ENCODE measurements at places on chromosomes 5 and 9. TPM values are rescaled to one million over a fixed set of nuclear protein-coding genes. Genes with fewer than 3 reads are reported as not detected.

DNA sequence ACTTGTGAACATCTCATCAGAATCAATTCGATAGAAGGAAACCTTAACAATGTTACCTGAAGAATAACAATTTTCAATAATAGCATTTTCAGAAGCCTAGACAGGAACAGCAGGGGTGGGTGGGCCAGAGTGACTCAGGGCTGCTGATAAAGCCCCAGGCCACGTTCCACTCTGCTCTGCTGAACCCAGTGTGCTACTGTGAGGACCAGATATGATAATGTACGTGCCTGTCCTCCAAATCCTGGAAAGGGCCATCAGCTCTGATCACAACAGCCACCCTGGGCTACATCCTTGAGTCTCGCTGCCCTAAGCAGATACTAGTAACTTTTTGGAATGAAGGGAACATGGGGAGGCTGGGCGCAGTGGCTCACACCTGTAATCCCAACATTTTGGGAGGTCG lies 91.3 kb downstream of the PRRT1B start:
- no peak for ATAC-seq

The CATSPER3 gene
- total RNA-seq, result 0.40 TPM

DNA sequence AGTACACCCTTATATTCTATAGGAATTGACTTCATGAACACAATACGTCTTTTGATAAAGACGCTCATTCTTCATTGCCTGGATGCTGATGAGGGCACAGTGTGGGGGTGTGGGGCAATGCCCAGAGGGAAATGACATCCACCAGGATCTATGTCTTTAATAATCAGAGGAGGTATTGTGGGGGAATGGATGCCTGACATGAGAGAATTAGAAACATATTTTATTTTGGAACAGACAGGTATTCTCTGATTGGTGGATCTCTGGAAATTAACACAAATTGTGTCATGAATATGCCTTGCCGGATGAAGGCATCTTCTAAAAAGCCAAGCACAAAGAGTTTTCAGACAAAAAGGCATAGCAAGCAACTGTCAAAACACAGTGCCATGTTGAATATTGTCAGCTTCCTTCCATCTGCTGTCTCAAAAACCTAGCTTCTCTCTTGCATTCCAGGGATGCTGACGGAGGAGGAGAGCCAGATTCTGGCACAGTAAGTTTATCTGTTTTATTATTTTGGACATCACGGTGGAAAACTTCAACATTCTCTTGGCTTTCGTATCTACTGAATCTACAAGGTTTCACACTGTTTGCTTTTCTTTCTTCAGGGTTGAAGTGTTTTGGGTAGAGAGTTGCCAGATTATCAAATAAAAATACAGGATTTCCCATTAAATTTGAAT lies 3.9 kb upstream of the C5orf58 start:
- no peak for ATAC-seq

The CCNJL gene
- 2.6 TPM for total RNA-seq

The BTNL8 gene
- not detected for total RNA-seq

The PCA3 gene
- total RNA-seq, result not detected

The ADRB2 gene
- 2.8 TPM for total RNA-seq

DNA sequence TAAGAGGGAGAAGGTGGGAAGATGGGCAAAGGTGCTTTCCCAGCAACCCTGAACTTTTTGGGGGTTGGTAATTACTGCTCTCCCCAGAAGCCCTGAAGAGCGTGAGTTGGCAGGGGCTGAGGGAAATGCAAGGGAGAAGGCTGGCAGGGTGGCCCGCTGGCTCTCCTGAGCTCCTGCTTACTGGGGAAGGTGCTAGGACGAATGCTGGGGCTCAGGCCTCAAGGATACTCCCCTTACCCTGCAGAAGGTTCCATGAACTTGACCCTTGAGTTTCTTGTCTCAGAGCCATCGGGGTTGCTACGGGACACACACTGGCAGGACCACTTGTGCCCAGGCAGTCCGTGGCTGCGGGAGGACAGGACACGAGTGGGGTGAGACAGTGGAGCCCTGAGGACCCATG lies 1.2 kb downstream of the FAM163B start:
- ATAC-seq, result no peak

DNA sequence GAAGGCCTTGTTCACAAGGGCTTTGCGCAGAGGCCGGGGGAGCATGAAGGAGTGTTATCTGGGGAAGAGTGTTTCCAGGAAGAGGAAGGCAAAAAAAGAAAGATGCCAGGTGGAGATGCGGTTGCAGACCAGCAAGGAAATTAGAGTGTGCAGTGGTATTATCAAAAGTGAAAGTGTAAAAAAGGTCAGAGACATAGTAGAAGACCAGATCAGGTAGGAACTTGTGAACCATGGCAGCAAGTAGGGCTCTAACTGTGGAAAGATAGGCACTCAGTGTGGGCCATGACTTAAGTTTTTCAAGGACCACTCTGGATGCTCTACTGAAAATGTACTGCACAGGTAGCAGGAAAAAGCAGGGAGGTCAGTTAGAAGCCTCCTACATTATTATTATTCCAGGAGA lies 90.1 kb upstream of the SPOCK1 start:
- ATAC-seq, result no peak

DNA sequence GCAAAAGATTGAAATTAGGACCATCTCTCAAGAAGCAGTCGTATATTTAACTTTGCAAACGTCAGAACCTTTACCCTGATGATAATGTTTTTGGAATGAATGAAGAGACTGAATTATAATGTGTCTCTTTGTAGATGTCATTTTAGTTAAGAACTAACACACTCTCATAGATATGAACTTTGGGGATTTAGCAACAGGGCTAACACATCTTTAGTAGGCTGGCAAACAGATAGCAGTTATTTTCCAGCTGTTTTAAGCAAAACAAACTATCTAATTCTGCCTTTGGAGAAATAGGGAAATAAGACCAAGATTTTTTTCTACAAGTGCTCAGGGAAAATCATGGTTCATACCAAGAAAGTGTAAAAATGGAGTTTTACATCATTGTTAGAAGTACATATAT lies 469.7 kb downstream of the SPATA31D1 start:
- no peak for ATAC-seq

- ATAC-seq, result no peak
These were observed 7.1 kb upstream of the HAND1 start for GRCh38 chr5:154485096-154485491.
